ENCODE measurements at places on chromosomes 7 and 10.

DNA sequence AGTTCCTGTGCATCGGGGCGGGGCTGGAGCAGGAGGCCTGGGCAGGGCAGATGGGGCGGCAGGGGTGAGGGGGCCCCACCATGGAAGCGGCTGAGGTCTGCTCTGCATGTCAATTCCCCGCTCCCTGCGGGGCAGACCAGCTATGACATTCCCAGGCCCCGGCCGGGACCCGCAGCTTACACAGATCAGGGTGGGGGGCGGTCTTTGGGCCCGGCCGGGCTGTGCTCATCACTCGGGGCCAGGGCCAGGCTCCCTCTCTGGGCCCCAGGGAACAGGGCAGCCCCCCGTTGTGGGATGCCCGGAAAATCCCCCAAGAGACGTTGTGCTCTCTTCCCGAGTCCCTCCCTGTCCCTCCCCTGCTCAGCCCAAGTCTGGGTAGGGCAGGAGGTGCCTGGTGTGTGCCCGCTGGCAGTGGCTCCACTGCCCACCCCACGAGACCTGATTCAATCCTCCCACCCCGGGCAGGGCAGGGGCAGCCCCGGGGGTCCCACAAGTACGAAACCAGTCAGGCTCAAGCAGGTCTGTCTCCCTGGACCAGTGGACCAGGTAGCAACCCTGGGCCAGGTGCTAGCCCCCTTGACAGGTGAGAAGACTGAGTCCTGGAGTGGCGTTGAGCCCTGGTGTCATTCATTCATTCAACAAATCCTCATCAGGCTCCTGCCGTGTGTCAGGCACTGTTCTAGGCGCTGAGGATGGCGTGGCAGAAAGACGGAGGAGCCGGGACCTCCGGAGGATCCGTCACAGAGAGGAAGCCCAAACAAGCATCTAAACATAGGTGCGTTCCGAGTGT is 29.0 kb downstream of the MICALL2 start:
- no peak for DNase-seq

- DNase-seq: no peak
Observed at GRCh38 chr10:43963793-43964425, 315.2 kb upstream of the ZNF32 start.

- no peak for DNase-seq
Observed at GRCh38 chr10:122362621-122363020, 11.9 kb upstream of the PLEKHA1 start.

- DNase-seq: no peak
Observed at GRCh38 chr7:108374899-108375298, 81.3 kb downstream of the NRCAM start.

DNA sequence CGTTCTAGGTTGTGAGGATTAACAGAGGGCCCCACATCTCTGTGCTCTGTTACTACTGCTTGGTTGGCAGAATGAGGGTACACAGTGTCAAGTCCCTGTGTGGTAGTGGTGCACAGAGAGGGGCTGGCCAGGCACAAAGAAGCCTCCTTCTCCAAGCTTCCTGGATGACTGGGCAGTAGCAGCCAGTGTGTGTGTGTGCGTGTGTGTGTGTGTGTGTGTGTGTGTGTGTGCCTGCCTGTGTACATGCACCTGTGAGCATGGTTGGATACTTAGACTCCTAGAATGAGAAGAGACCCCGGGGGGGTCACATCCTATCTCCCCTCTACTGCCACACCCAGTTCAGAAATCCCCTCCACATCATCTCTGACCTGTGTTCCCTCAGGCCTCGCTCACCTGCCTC is 146.7 kb upstream of the UNC5B start:
- DNase-seq: no peak

DNA sequence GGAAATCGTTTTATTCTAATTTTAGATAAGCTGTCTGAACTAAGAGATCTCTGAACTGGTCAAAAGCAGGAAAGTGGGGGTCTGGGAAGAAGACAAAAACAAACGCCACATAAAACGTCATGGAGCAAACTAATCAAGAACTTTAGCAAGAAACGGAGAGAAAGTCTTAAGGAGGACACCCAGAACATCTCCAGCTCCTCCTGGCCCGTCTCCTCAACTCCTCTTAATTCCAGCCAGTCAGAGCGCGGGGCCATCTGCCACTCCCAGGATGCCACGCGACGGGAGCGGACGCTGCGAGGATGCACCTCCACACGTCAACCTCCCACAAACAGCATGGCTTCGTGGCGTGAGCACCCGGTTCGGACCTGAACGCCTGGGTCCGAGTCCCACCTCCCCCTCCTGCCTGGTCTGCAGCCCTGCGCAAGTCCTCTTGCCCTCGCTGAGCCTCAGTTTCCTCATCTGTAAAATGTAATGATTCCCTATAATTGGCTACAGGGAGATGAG is 598 bp downstream of the MMS19 start:
- DNase-seq: peak; percentile 75

- DNase-seq: no peak
Observed at GRCh38 chr10:120217736-120218135, 239.3 kb upstream of the PLPP4 start.

GRCh38 chr7:146539836-146540235 is 423.2 kb downstream of the CNTNAP2 start:
- DNase-seq: no peak

- DNase-seq: no peak
Observed at GRCh38 chr7:24508316-24508715, 64.9 kb upstream of the PALS2 start.

- DNase-seq: no peak
Observed at GRCh38 chr7:8991159-8991558, 557.8 kb downstream of the NXPH1 start.

- DNase-seq: no peak
Observed at GRCh38 chr7:123569352-123570010, 11.9 kb upstream of the NDUFA5 start.

GRCh38 chr7:122219253-122219865 is 75.3 kb upstream of the AASS start:
- no peak for DNase-seq

- no peak for DNase-seq
Observed at GRCh38 chr7:12369756-12370155, 33.9 kb downstream of the VWDE start.

DNA sequence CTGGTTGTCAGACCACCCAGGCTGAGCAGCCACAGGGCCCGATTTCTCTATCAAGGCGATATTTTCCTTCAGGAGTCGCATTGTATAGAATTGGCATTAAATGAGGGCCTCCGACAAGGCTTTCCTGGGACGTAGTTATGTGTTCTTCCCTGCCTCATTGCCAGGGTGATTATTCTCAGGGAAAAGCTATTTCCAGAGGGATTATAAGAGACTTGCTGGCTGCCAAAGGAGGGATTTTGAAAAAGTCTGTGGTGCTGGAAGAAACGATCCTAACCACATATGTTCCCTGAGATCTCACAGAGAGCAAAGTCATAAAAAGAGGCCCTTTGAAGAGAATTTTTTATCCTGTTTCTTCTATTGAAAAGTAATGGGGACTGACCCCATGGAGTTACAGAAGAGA is 27.7 kb upstream of the SDHAF3 start:
- DNase-seq: no peak

- DNase-seq: no peak
Observed at GRCh38 chr7:106986450-106986977, 58.0 kb upstream of the PRKAR2B start.

DNA sequence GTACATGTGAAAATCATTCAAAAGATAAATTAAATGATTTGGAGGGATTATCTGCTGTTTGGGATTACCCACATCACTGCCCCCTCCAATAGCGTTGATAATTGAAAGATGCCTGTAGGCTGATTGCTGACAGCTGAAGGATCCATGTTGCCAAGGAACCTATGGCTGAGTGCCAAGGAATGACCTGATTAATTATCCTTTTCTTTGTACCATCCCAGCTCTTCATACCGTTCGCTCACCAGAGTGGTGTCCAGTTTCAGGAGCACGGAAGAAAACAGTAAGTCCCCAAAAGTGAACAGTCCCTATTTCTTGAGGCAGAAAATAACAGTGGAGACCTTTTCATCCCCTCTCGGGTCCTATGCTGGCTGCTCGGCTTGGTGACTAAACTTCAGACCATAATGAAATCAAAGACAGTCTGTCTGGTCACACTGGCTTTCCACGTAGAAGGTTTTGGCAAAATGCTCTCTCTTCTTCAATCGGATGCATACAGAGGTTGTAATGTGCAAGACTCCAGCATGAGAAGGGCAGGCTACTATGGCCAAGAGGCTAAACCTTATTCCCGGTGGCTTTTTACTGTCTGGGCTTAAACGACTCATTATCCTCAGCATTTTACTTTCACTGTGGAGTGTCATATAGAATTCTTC is 108.8 kb downstream of the SPAG6 start:
- DNase-seq: no peak

DNA sequence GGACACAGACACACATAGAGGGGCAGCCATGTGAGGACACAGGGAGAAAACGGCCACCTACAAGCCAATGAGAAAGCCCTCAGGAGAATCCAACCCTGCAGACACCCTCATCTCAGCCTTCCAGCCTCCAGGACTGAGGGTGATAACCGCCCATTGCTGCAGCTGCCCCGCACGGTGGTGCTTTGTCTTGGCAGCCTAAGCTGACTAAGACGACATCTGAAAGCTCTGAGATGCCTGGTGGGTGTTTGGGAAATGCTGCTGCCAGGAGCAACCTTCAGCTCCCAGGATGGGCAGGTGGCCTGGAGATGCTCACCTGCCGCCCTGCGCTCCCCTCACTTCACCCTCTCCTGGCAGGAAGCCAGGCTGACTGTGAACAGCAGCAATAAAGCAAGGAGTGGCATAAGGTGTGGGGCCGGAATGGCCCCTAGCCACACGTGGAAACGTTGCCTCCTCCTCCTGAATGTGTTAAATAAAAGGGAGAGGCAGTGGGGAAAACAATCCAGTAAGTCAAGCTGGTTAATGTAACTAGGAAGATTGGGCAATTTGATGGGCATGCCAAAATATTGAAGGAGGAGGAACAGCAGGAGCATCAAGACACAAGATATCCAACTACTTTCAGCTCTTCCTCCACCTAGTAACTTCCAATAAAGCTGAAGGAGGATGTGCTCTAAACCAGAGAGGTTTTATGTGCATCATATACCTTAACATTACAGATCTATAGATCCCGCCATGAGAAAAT is 121.5 kb downstream of the TNS3 start:
- no peak for DNase-seq

DNA sequence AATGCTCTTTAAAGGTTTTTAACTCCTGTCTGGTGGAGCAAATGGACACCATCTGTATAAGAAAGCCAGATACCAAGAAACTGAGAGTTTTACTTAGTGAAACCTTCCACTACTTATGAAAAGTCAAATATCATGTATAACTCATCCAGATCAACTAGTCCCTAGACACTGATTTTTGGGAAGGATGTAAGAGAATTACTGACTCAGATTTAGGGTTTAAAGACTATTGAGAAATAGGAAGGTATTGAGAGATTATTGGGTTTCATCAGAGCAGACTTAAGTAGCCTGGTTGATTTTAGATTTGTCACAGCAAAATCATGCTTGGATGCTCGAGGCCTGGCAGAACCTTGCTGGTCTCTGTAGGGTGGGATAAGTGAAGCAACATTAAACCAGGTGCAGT is 3.1 kb downstream of the CSTF2T start:
- DNase-seq: no peak

DNA sequence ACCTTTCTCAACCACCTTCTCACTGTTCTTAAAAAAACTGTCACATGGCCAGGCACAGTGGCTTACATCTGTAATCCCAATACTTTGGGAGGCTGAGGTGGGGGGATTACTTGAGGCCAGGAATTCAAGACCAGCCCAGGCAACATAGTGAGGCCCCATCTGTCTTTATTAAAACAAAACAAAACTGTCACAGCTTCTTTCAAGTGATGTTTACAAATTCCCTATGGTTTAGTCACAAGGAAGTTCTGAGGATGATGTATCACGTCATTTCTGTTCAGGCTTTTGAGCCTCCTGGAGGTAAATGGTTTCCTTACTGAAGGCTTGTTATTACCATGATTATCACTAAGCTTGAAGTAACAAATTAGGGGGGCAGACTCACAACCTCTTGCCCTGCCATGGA is 186.2 kb downstream of the CFTR start:
- DNase-seq: no peak

GRCh38 chr10:18268005-18268404 is 127.8 kb downstream of the CACNB2 start:
- no peak for DNase-seq

DNA sequence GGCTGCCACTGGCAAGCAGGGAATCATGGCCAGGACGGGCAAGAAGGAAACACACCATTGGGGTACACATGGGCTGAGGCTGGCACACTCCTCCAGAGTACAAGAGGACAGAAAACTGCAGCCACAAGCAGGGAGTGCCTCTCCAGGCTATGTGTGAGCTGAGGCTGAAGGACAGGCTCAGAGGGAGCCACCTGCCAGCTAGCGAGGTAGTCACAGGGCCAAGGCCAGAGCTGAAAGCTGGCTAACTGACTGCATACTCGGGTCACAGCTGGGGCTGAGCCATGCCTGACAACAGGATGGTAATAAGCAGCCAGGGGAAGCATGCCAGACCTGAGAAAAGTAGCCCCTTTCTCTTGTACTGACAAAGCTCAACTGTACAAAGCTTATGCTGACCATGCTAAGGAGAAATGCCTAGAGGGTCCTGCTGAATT is 52.0 kb downstream of the KIF5B start:
- no peak for DNase-seq

- no peak for DNase-seq
Observed at GRCh38 chr10:51878695-51879094, 179.3 kb upstream of the CSTF2T start.

GRCh38 chr10:79269443-79269842 is 77.8 kb upstream of the PPIF start:
- DNase-seq: no peak

- peak; percentile 31 for DNase-seq
Observed at GRCh38 chr7:85023066-85023712, 163.7 kb downstream of the SEMA3D start.

DNA sequence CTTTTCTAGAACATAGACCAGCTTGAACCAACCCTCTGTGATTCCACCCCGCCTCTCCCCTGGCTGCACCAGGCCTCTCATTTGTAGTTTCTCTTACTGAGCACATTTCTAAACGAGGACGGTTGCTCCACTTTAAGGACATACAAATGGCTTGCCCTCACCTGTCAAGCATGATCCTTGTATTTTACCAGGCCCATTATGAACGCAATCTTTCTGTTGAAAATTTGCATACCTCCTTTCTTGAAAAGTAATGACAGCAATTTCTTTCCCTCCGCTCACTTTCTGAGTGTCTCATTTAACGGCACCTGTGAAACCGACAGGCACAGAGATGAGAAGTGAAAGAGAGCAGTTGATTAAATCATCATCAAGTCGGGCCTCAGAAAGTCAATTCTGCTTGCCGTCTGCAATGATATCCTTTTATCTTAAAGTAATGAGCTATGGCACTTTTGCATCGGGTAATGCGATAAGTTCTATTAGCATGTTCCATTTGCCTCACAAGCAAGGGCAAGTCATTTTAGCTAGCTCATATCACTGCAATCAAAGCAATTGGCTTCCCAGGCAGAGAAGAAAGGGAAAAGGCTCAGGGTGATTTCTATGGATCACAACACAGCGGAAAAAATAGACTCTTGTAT is 705.6 kb upstream of the GALNT17 start:
- DNase-seq: no peak

- no peak for DNase-seq
Observed at GRCh38 chr10:32077896-32078485, 21.8 kb upstream of the KIF5B start.

- DNase-seq: no peak
Observed at GRCh38 chr10:71973777-71974488, 9.7 kb downstream of the CHST3 start.

GRCh38 chr7:112080441-112080840 is 125.8 kb downstream of the DOCK4 start:
- DNase-seq: no peak
